ENCODE measurements at places on chromosomes 2 and 18. TPM values are rescaled to one million over a fixed set of nuclear protein-coding genes. Genes with fewer than 3 reads are reported as not detected.

The TANC1 gene
- total RNA-seq, result 92.6 TPM

The WNT10A gene
- total RNA-seq, result under 0.01 TPM

The CRYGD gene
- not detected for total RNA-seq

The GPR39 gene
- under 0.01 TPM for total RNA-seq

The ACTR2 gene
- total RNA-seq, result 193 TPM

The IL1RL2 gene
- total RNA-seq, result 0.09 TPM

The PNKD gene
- total RNA-seq, result 26.5 TPM

The CIDEA gene
- total RNA-seq, result 1.2 TPM

DNA sequence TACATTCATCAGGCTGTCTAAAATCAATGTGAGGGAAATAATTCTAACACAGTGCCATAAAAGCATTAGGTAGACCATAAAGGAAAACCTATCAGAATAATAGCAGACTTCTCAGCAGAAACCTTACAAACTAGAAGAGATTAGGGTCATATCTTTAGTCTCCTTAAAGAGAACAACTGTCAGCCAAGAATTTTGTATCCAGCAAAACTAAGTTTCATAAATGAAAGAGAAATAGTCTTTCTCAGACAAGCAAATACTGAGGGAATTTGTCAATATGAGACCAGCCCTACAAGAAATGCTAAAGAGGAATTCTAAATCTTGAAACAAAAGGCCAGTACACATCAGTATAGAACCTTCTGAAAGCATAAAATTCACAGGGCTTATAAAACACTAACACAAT lies 482.0 kb downstream of the SATB2 start:
- DNase-seq, result no peak

DNA sequence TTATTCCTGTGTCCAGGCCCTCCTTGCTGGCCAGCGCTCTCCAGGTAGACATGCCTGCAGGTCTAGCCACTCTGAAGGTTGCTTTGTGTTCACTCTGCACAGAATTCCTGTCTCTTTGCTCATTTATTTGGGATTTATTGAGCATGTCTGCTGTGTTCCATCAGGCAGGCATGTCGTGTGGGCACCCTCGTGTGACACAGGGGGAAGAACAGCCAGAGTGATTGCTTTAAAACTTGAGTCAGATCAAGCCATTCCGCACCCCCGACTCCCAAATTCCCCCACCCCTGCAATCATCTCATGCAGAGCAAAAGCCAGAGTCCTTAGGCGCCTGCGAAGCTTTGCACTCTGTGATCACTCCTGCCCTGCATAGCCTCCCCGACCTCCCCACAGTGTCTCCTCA lies 44.7 kb upstream of the SIX2 start:
- no peak for DNase-seq

GRCh38 chr2:227054006-227054405 lies 110.0 kb downstream of the COL4A4 start:
- DNase-seq, result no peak

- DNase-seq, result peak; percentile 65
Measured at GRCh38 chr2:25257032-25257552, 84.6 kb downstream of the DNMT3A start.

GRCh38 chr2:11866358-11867335 lies 120.2 kb downstream of the LPIN1 start:
- DNase-seq, result no peak

- DNase-seq, result peak; percentile 74
Measured at GRCh38 chr18:24075767-24076597, 61.4 kb downstream of the TTC39C start.

GRCh38 chr2:99067871-99068625 lies 73.5 kb upstream of the C2orf15 start:
- peak; percentile 49 for DNase-seq

- DNase-seq, result peak; percentile 86
Measured at GRCh38 chr2:136238286-136239078, 120.5 kb upstream of the CXCR4 start.

DNA sequence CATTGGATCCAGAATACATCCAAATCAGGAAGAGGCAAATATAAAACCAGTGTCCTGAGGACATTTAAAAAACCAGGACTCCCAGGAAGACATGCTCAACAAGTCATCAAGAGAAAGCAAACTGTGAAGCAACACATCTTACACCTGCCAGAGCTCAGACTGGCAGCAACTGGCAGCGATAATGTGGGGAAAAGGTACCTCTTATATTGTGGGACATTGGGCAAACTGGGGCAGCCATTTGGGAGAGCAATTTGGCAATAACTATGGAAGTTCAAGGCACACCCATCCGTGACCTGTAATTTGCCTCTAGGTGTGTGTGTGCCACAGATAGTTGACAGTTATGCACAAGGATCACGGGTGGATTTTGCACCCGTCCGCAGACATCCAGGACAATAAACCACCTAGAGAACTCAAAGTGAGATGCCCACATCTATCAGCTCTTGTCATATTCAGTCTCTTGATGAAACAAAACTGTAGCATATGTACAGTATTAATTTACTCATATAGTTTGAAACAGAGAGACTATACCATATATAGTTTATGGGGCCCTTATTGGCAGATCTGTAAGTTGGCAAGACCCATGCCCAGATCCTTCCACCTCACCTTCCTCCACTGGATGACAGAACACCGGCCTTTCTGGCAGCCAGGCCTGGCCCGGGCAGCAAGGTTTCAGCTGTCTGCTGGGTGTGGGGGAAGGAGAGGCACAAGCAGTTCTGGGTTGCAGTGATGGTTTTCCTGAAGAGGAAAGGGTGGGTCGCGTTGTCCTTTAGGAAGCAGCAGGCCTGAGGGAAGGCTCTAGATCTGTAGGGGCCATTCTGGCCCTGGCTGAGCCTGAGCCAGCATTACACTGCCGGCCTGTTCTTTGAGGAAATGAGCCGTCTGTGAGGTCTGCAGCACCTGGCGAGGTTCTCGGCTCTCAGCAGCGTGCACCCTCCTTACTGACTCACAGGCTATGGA lies 18.8 kb downstream of the HJURP start:
- peak; percentile 25 for DNase-seq

DNA sequence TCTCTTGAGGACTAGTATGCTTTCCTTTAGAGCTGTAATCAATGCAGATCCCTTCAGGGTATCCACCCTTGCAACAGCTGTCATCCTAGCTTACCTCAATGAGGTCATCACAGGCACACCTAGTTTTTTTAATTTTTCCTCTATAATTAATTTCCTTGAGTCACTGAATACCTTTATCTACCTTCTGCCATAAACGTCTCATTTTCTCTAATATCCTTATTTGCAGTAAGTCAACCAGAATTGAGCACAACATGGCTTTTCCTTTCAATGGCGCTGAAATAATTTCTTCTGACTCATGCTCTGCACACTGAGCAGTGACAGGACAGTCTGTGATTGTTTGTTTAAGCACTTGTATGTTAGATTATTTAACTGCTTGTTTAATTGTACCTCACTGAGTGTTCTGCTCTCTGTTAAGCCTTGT lies 49.4 kb downstream of the ETAA1 start:
- DNase-seq, result peak; percentile 14

DNA sequence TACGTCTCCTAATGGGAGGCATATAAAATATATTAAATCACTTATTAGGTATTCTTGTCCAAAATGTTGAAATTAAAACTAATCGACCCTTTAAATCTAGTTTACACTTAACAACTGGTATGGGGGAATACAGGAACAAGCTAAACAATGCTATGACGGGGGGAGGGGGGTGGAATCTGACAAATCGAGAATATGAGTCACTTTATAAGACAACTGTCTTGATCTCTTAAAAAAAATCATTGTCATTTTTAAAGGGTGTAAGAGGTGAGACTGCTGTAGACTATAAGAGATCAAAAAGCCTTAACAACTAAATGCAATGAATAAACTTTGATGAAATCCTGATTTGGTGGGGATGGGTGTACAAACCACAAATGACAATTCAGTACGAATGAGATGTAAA lies 6.0 kb downstream of the MAP3K2 start:
- DNase-seq, result no peak

GRCh38 chr2:65979446-65979845 lies 455.5 kb upstream of the MEIS1 start:
- DNase-seq, result no peak

GRCh38 chr18:3584266-3584861 lies 134.4 kb downstream of the TGIF1 start:
- DNase-seq, result peak; percentile 55

DNA sequence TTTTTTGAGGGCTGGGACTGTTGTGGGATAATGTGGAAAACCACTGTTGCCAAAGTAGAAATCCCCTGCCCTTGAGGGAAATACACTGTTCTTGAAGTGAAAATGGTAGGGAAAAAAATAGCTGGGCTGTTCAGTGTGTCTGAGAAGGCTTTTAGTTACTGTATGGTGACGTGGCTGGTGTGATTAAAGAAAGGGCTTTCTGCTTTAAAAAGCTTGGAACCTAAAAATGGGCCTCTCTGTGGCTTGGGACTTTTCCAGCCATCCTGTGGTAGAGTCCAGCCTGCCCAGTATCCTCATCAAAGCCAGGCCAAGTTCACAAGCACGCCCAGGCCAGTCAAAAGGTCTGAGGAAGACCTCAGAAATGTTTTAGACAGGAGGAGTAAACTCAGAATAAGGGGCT lies 6.8 kb downstream of the MGAT5 start:
- no peak for DNase-seq

DNA sequence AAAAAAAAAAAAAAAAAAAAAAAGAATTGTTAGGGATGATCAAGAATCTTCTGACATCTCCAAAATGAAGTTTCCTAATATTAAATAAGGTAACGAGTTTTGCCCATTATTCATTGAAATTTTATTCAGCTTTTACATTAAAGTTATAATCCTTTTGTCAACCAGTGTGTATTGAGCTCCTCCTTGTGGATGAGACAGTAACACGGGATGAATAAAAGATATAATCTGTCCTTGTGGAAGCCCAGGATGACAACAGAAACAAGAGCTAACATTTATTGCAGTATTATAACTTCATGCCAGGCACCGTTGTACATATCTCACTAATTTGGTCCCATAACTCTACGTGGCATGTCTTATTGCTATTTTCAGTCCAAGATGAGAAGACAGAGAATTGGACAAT lies 33.4 kb upstream of the SERPINB7 start:
- no peak for DNase-seq

All from dermis blood vessel endothelial cell (primary cell).